ENCODE measurements at places on chromosomes 12 and 14. TPM values are rescaled to one million over a fixed set of nuclear protein-coding genes. Genes with fewer than 3 reads are reported as not detected.

KRT77 gene
- 0.96 TPM for total RNA-seq

POTEG gene
- 1.2 TPM for total RNA-seq

MYO1A gene
- total RNA-seq, result 5.8 TPM

TTC5 gene
- 28.4 TPM for total RNA-seq

TSPAN9 gene
- 54.4 TPM for total RNA-seq

ZNF10 gene
- total RNA-seq, result 4.6 TPM

KANSL2 gene
- total RNA-seq, result 64.3 TPM

MYH6 gene
- not detected for total RNA-seq

C12orf50 gene
- total RNA-seq, result 9.1 TPM

ANKRD52 gene
- total RNA-seq, result 5.1 TPM

SYT10 gene
- total RNA-seq, result 5.8 TPM

OASL gene
- 1.2 TPM for total RNA-seq

SPX gene
- total RNA-seq, result 7.7 TPM

SMCO2 gene
- 14.2 TPM for total RNA-seq

CLEC4E gene
- total RNA-seq, result 0.48 TPM

USP44 gene
- total RNA-seq, result 3.9 TPM

FAIM2 gene
- 10.4 TPM for total RNA-seq

FAR2 gene
- 26.0 TPM for total RNA-seq

KCTD10 gene
- total RNA-seq, result 67.7 TPM

INTS13 gene
- total RNA-seq, result 42.9 TPM

MSRB3 gene
- 192 TPM for total RNA-seq

KCNJ8 gene
- total RNA-seq, result 13.7 TPM

HOXC4 gene
- 3.4 TPM for total RNA-seq

IKBIP gene
- total RNA-seq, result 66.4 TPM

NEMF gene
- 102 TPM for total RNA-seq

TC2N gene
- total RNA-seq, result 7.7 TPM

CHD8 gene
- total RNA-seq, result 38.5 TPM

MYF5 gene
- 7.5 TPM for total RNA-seq

RPL36AL gene
- total RNA-seq, result 183 TPM

EML5 gene
- total RNA-seq, result 2.6 TPM

NOXRED1 gene
- 0.48 TPM for total RNA-seq

SAMD15 gene
- 3.6 TPM for total RNA-seq

GPR137C gene
- total RNA-seq, result 4.1 TPM

CCDC196 gene
- 1.9 TPM for total RNA-seq

GYS2 gene
- total RNA-seq, result 0.48 TPM

AEBP2 gene
- total RNA-seq, result 40.7 TPM

WSCD2 gene
- 1.2 TPM for total RNA-seq

CAPZA3 gene
- 0.72 TPM for total RNA-seq

FAM181A gene
- not detected for total RNA-seq

CCDC197 gene
- not detected for total RNA-seq

DICER1 gene
- total RNA-seq, result 319 TPM
